ENCODE measurements at places on chromosomes 11 and 22.

DNA sequence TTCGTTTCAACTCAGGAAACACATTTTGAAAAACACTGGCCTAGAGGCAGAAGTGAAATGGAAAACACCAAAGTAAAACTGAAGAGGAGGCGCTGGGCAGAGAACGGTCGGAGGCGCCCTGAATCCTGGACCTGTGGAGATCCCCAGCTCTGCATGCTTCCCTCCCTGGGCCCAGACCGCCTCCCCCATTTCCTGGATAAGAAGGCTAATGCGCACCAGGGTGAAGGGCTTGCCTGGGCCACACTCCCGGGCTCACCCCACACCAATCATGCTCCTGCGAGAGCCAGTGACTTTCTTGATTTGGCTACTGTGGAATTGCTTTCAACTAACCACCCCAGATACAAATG lies 167.1 kb downstream of the CRYBB2 start:
- DNase-seq = no peak

- no peak for DNase-seq
Observed at GRCh38 chr11:34266090-34266912, 91.5 kb downstream of the ABTB2 start.

DNA sequence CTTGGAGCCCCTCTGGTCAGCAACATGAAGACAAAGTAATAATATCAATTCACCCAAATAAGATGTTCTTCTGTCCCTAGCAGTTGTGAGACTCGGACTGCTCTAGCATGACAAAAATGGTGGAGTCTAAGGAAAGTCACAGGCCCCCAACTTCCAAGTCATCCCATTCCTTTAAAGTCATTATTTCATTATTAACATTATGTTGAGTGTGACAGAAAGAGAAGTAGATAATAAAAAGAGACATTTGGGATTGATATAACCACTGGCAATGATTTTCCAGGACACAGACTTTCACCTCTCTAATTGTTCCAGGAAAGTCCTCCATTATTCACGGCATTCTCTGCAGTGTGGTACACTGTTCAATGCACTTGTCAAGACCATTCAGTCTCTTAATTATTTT lies 1533.0 kb upstream of the TENM4 start:
- DNase-seq = no peak

GRCh38 chr22:26981541-26981940 lies 324.2 kb downstream of the MIAT start:
- DNase-seq = no peak

GRCh38 chr11:10397226-10397987 lies 57.7 kb upstream of the AMPD3 start:
- no peak for DNase-seq

- DNase-seq = no peak
Observed at GRCh38 chr22:35219012-35219411, 38.3 kb upstream of the HMGXB4 start.

GRCh38 chr11:83569134-83569805 lies 283.1 kb upstream of the CCDC90B start:
- DNase-seq = no peak

DNA sequence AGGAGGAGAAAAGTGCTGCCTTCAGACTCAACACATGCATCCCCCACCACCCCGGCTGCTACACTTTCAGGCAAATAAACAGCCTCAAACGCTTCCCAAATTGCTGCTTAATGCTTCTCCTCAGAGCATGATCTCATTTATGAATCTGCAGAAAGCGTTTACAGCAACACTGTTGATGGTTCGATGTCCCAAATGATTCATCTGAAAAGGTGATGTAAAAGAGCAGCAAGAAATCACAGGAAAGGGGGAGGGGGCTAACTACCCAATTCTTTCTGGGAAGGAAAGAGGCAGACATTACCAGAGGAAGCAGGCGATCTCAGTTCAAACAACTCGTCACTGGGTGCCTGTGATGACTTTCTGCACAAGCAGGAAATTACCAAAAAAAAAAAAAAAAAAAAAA lies 119.6 kb downstream of the TENM4 start:
- no peak for DNase-seq

DNA sequence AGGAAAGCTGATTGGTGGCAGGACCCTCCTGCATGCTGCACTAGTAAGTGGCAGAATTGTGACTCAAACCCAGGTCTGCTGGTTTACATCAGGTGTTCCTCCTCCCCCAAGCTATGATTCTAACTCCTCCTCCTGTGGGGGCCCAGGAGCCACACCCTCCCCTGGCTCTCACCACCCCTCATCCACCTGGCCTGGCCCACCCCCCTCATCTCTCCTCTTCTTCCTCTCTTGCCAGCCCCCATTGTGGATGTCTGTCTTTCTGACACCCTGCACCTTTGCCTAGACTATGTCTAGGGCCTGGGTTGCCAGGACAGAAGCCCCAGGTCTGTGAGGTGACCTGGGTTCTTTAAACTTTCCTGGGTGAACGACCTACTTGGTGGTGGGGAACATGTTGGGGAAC lies 59.9 kb downstream of the GRIK4 start:
- DNase-seq = no peak

DNA sequence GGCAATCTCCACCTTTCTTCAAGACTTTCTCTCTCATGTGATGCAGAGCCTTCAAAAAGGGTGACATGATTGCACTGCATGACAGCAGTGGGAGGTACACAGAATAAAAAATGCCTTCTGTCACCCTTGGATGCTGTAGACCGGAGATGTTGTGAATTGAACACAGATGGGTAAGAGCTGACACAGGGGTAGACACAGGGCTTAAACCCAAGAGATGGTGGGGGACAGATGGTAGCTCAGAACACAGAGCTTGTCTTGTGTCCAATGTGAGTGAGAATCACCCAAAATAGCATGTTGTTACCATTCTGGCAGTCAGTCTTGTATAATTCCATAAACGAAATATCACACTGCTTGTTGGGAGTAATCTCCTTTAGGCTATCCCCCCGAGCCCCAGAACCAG lies 69.9 kb downstream of the JRKL start:
- no peak for DNase-seq

DNA sequence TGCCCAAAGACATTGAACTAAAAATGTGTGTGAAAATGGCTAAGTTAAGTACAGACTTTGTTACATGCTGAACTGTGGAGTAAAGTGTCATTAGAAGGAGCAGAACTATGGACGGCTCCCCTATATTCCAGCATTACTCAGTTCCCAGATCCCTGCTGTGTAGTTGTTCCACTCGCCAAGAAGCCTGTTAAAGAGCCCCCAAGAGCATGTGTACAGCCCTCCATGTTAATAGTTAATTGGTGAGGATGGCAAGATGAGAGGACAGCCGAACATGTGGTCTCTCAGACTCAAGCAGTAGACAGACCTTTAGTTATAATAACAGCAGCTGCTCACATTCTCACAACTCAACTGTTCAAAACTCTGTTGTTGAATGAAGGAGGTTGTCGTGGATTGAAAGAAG lies 127.4 kb downstream of the ELP4 start:
- no peak for DNase-seq

DNA sequence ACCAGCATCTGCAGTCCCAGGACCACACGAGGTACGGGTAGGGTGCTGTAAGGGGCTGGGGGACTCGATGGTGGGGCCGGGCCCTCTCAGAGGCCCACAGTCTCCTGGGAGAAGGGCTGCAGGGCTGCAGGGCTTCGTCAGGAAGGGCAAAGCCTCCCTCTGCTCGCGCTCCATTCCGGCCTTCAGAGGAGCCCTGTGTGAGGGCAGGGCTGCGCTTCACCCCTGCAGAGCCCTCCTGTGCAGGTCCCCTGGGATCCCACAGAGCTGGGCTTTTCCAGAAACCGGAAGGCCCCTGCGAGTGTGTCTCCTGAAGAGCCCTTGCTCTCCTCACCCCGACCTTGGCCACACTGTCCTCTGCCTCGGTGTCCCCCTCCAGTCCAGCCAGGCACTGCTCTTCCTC lies 27.2 kb downstream of the WNT11 start:
- no peak for DNase-seq

GRCh38 chr11:134052395-134052987 lies 16.4 kb upstream of the JAM3 start:
- no peak for DNase-seq

DNA sequence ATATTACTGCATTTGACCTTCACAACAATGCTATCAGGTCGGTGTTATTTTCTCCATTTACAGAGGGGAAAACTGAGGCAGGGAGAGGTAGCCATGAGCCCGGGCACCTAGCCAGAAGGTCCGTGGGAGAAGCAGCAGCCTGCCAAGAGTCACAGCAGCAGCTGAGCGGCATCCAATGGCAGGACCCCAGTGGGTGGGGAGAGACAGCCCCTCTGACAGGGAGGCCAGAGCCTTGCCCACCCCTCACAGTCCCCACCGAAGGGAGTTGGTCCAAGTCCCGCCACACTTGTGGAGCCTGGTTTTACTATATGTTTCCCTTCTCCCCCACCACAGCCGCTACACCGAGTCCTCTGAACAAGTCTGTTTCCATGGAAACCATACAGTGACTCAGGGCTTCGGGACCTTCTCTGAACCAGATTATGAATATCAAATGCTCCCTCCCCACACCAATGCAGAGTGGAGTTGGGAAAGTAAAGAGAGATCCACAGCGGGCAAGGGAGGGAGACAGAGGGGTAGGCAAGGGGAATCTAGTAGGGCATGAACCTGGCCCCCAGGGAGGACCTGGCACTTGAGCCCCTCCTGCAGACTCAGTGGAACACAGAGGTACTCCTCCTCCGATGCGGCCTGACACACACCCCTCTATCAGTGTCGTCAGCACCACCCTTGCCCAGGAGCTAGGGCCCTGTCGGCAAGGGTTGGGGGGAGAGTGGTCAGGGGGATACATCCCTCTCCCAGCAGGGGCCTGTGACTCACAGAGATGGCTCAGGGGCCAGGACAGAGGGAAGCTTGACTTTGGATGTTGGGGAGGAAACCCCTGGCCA lies 2.5 kb downstream of the CHST1 start:
- DNase-seq = no peak

DNA sequence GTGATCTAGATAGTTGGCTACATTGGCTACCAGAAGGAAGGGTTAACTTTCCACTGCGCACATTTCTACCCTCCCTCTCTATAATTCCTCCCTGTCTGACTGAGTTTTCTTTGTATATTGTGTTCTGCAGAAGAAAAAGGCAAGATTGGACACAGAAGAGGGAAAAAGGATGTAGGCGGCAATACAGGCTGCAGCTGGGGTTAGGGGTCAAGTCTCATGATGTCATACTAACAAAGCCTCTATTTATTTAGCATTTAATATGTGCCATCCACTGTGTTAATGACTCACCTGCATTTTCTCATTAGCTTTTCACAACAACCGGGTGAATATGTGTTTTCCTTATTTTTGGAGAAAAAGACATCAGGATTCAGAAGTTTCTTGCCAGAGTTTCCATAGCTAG lies 2.0 kb downstream of the FAM83F start:
- no peak for DNase-seq

DNA sequence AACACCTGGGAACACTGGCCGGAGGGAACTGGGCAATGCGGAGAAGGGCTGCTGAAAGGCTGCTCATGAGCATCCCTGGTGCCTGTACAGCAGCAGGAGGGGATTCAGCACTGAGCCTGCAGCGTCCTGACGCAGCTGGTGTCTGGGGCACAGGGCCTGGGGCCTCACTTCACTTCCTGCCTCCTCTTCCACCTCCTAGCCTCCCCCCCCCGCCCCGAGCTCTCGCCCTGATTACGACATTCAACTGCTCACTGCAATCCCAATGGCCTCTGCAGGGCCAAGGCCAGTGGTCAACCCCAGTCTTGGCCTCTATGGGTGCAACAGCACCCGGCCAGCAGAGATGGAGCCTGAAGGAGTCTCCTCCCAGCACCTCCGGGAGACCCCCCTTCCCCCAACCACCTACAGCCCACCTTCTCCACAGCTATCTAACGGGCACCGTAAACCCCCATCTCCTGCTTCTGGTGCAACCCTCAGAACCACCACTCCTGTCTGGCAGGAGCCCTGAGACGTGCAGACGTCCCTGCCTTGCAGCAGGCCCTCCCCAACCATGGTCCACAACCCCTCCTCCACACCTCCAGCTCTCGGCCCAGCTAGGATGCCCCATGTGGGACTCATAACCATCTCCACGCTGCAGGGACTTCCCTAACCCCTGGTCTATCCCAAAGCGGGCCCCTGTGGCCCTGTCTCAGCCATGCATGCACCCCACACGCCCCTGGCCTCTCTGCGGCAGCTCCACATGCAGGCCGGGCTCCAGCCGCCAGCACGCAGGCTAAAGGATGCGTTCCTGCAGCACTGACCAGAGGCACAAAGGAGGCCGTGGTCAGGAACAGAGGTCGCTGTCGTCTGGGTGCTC lies 38.2 kb downstream of the BRD1 start:
- no peak for DNase-seq

DNA sequence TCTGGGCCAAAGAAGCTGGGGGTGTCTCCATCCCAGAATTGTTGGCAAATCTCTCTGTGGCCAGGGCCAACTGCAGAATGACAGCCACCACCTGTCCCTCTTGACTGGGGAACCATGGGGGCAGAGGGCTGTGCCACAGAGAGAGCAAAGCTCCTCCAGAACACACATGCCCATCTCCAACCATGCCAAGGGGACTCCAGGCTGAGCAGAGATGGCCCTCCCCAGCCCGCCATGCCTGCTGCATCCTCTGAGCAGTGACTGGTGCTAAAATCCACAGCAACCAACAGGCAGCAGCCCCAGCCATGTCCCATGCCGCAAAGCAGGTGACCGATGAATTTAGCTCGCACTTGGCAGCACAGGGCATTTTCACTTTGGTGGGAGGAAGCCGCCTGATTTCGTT lies 45.0 kb downstream of the LARGE1 start:
- DNase-seq = no peak
